Myocyte (in vitro differentiated cells): ENCODE measurements at places on chromosomes 7 and 10. TPM values are rescaled to one million over a fixed set of nuclear protein-coding genes. Genes with fewer than 3 reads are reported as not detected.

- peak; percentile 72 for DNase-seq
Measured at GRCh38 chr7:4768597-4769569, 6.5 kb upstream of the AP5Z1 start.

DNA sequence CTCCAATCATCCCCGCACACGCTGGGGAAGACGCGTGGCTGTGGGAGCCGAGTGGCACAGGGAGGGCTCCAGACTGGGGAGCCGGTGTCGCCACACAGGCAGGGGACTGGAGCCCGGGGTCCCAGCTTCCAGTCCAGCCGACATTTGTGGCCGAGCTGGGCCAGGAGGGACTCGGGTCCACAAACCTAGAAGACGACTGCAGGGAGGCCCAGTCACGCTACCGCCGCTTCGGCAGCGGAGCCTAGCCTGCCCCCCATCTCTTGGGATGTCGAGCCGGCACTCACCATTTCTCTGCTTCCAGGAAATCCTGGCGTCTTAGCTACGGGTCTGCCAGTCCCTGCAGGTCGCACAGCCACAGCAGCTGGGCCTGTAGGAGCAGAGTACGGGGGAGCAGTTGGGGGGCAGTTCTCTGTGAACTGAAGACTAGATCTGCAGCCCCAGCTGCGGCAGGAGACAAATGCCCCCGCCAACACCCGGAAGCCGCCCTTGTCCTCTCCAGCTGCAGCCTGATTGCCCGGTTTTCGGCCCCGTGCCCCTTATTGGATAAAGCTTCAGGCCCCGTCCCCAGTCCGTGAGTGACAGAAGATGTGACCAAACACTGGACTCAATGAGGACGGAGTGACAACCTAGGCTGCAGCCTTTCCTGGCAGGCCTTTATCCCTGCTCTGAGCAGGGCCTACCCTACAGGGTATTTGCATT lies 270.7 kb downstream of the ZNF33B start:
- DNase-seq: peak; percentile 99

- DNase-seq: peak; percentile 63
Measured at GRCh38 chr7:94008537-94008936, 4.4 kb upstream of the BET1 start.

GRCh38 chr10:103696411-103697145 lies 158.8 kb downstream of the SH3PXD2A start:
- peak; percentile 74 for DNase-seq

DNA sequence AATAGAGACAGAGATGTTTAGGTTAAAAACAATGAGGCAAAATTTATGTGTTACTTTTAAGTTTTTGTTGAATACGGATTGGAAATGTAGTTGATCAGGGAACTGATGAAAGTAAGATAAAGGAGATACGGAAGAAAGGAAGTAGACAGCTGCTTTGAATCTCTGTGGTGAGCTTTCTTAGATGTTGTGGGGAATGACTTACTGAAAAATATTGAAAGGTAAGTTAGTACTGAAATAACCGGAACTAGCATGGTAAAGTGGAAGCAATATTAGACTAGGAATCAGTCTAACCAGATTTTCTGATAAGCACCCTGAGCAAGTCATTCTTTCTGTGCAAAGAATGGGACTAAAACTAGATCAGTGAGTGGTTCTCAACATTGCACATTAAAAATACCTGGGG lies 34.8 kb downstream of the LUC7L2 start:
- DNase-seq: no peak

DNA sequence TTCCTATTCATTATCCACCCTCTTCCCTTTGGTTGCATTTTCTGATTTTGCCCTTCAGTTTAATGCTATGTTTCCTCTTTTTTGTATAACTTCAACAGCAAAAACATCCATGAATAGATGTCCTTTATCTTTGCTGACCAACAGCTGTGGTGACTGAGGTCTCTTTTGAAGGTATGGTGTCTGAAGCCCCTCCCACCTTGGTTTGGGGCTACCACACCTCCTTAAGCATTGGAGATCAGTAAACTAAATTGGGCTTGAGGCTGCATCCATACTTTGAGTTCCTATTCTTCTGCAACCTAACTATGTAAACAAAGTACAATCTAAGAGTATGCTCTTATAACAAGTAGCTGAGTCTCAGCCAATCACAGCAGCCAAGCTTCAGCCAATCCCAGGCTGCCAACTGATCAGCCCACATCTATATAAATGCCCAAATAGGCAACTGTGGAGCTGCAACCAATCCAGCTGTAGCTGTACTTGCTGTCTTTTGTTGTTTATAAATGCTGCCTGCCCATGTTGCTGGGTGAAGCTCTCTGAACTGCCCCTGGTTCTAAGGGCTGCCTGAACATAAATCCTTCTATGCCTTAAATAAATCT lies 69.4 kb upstream of the PDLIM1 start:
- DNase-seq: no peak

GRCh38 chr7:24441314-24442027 lies 131.8 kb upstream of the PALS2 start:
- peak; percentile 17 for DNase-seq

GRCh38 chr7:26664274-26664673 lies 200.1 kb downstream of the SKAP2 start:
- DNase-seq: no peak

DNA sequence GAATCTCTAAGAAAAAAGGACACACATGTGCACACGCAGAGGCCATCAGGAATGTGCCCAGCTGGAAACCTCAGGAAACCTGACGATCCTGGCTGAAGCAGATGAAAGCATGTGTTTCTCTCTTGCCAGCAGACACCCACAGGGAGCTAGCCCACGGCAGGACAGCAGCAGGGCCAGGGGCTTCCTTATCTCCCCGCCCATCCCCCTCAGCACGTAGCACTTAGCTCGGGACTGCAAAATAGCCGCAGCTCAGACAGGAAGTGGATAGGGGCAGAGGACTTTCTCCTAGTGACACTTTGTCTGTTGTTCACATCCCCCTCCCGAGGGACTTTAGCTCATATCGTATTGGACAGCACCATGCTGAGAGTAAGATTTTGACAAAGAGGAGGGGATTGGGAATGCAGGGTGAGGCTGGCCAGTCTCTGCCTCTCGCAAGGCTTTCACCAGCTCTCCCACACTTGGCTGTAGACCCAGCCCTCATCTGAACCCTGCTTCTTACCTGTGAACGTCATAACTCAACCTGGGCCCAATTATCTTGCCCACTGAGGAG lies 63.8 kb downstream of the MKI67 start:
- DNase-seq: no peak

GRCh38 chr7:100065452-100066186 lies 15.9 kb downstream of the ZNF3 start:
- peak; percentile 71 for DNase-seq

DNA sequence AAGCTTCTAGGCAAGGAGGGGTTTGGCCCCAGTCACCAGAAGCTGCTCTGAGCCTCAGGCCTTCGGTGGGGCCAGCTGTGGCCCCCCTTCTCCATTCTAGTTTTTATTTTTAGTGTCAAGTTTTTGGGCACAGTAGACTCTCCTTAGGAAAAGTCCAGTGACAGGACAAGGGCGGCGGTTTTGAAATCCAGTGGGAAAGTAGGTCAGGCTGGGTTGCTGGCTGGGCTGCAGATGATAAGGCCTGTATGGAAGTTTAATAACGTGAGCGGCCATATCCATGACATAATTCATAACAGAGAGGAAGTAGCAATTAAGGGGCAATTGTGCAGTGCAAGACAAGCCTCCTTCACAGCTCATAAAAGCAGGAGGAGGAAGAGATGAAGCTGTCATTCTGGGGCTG lies 87.1 kb upstream of the ZNF716 start:
- DNase-seq: no peak

GRCh38 chr7:30166155-30166840 lies 31.5 kb downstream of the MTURN start:
- DNase-seq: no peak

The AGAP3 gene
- total RNA-seq: 110 and 115 TPM in 2 replicates

The CHCHD2 gene
- total RNA-seq: 616 and 682 TPM in 2 replicates

The CRTAC1 gene
- not detected in 2 replicates for total RNA-seq

The FAM180A gene
- total RNA-seq: 2.6 and 3.1 TPM in 2 replicates

The ALDH18A1 gene
- total RNA-seq: 56.5 TPM in 2 replicates
